Activated naive CD4-positive, alpha-beta T cell (primary cell): ENCODE measurements at places on chromosomes 2 and 18.

- DNase-seq: no peak
These were observed 27.0 kb downstream of the FOSL2 start for GRCh38 chr2:28419443-28420270.

DNA sequence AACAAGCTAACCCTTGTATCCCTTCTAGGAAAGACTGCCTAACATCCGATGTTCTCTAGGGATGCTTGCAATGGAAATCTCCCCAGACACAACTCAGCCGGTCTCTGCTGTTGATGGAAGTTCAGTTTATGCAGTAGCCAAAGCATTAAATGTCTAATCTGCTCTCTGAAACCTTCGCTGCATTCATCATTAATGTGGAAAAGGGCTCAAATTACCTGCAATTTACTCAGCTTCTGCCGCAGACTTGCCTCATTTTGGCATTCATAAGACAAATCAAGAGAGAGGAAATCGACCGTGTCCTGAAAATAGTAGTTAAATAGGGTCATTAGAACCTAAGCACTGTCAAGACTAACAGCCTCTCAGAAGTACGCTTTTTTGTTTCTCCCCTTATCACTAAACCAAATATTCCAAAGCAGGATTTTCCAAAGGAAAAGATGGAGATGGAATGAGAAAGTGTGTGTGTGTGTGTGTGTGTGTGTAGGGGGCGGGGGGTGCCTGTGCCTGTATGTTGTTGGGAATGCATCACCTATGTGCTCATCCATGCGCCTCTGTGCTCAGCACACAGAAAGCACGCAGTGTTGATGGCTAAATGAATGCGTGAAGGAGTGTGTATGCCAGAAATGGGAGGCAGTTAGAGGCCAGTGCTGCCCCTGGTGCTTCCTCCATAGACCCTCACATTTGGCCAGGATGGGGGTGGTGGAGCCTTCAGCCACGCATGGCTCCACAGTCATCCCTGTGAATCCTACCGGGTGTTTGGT is 7.4 kb downstream of the LCT start:
- no peak for DNase-seq

GRCh38 chr2:173300458-173300857 is 54.2 kb upstream of the CDCA7 start:
- DNase-seq: no peak

DNA sequence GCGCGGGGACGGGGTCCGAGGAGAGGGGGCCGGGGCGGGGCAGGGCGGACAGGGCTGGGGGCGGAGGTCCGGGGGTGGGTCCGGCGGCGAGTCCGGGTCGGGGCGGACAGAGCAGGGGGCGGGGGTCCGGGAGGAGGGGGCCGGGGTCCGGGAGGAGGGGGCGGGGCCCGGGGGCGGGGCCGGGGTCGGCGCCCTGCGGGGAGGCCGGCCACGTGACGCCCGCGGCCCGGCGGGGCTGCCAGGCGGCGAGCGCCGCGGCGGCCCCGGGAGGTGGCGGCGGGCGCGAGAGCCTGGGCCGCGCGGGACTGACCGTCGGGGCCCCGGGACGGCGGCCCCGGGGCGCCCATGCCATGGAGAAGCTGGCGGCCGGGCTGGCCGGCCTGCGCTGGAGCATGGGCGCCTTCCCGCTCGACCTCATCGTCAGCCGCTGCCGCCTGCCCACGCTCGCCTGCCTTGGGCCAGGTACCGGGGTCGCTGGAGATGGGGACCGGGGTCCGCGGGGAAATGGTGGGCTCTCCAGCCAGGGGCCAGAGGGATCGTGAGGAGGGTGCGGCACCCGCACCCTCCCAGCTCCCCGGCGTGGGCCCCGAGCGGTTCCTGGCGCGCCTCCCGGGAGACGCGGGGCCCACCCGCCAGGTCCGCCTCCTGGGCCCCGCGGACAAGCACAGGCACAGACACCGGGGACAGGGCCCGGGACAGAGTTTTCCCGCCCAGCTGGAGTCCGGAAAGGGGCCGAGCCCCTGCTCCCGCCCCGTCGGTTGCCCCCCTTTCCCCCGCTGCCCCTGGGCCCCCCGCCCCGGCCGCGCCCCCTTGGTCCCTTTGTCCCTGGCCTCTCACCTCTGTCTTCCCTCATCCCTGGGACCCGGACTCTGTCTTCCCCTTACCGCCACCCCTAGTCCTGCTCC is at the start of gene GAREM2:
Gene GAREM2, plus strand, starts transcription at position 218 of the 905 bp plus-strand sequence. Its CDS starts 133 bp downstream, at position 351.
- no peak for DNase-seq

- no peak for DNase-seq
These were observed 30.5 kb upstream of the ARMC9 start for GRCh38 chr2:231167745-231168459.

DNA sequence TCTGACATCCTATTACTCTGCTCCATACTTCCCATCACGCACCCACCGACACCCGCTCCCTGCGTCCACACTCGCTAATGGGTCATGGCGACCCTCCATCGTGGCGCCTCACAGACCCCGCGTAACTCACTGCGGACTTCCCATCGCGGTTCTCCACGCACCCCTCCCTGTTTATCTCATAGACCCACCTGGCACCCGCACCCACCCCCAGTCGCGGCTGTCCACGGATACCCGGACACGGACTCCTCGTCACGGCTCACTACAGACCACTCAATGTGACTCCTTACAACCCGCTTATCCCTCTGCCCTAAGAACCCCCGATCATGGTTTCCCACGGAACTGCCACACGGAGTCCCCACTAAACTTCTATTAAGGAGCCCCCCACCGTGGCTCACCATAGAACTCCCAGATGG is 458 bp downstream of the CXXC1 start:
- no peak for DNase-seq

DNA sequence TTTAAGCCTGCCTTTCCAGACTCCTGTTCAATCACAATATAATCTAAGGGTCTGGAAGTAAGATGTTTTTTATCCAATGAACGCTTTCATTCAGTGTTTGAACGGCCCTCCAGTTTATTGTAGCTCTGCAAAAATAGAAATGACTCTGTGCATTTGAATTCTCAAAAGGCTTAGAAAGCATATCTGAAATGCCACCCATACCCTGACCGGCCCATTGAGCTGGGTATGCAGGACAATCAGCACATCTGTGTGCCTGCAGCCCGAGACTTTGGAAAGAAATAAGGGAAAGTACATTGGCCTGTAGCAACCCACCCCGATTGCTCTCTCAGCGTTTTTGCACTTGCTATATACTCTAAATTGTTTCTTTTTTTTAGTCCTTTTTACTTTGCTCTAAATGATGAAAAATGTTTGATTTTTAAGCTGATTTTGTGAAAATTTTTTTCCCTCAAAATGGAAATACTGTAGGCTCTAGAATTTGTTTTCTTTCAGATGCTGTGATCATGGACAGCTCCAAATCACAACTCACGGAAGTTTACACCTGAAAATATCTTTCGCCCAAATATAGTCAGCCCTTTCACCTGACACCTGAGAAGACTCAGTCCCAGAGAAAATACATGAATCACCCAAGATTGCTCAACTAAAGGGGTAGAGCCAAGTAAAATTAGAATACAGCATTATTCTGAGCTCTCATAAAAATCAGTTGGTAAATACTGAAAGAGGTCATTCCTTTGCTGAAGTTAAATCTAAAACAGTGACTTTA is 194.5 kb upstream of the SIX3 start:
- DNase-seq: no peak

GRCh38 chr2:111207851-111208250 is 87.1 kb downstream of the BCL2L11 start:
- DNase-seq: no peak

DNA sequence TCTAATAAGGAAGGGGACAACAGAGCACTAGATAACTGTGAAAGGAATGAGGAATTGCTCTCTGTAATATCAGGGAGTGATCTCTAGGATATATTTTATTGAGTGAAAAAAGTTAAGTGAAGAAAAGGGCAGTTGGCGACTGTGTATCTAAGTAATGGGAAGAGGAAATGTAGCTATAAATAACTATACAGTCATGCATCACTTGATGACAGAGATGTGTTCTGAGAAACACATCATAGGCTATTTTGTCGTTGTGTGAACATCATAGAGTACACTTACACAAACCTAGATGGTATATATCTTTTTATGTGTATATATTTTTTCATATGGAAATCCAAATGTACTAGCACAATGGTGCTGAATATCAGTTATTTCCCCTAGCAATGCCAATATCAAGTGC is 329.3 kb downstream of the TXNL1 start:
- DNase-seq: no peak

- no peak for DNase-seq
These were observed 37.4 kb downstream of the NCK2 start for GRCh38 chr2:105782123-105782522.
